T-helper 17 cell (primary cell): ENCODE measurements at places on chromosomes 7 and 10.

DNA sequence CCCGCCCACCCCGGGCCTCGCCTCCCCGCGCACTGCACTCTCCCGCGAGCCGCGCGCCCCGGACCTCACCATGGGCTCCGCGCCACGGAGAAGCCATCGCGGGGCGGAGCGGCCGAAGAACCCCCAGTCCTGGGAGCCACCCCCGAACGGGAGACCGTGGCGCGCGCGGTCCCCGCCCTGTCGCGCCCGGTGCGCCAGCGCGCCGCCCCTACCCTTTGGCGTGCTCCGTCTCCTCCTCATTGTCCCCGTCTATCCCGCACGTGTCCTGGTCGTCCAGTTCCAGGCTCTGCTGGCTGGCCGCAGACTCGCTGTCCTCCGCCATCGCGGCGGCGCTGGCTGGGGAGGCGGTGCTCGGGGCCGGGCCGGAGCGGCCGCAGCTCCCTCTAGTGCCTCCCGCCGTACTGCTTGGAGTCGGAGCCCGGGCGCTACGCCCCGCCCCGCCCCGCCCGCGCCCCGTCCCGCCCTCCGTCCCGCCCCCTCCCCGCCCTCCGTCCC, at the start of gene NMT2:
NMT2 (minus strand) TSS at position 403 of the 495 bp plus-strand sequence; CDS start at position 322, 81 bp downstream.
- no peak for DNase-seq

- no peak for DNase-seq
These were observed 9.3 kb upstream of the IL2RA start for GRCh38 chr10:6071181-6072175.

DNA sequence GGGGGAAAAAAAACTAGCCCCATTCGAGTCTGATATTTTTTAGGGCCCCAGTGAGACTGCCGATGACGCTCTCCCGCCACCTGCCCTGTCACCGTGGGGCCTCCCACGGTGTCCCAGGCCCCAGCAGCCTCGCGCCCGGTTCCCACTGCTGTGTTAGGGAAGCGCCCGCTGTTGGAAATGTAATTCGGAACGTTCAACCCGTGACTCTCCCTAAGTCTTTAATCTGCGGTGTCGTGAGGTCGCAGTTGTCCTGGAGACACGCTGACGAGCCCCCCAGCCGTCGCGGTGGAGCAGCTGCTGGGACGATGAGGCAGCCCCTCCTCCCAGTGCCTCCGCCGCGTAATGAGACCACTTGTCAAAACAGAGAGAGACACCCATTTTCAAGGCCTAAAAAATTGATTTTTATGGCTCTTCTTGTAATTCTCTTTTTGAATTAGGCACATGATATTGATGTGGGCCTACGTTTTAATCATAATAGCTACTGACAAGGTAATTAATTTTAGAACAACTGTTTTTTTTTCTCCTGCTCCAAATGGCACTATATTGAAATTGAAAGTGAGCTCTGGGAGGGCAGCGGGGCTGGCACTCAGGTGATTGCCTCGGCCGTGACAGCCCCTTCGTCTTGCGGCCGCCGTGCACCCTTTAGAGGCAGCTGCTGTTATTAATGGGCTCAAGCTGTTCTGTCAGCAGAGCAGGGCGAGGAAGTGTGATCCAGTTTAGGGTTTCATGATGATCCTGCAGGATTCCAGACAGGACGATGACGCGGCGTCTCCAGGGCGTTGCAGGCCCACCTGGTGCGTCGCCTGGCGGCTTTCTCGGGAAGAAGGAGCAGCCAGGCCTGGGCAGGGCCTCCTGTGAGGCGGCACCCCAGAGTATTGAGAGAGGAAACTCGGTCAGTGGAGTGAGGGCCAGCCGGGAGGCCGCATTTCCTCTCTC, 63.3 kb downstream of the NKX6-2 start:
- no peak for DNase-seq

- DNase-seq, result no peak
These were observed 2.0 kb downstream of the NDUFB2 start for GRCh38 chr7:140698477-140698876.

DNA sequence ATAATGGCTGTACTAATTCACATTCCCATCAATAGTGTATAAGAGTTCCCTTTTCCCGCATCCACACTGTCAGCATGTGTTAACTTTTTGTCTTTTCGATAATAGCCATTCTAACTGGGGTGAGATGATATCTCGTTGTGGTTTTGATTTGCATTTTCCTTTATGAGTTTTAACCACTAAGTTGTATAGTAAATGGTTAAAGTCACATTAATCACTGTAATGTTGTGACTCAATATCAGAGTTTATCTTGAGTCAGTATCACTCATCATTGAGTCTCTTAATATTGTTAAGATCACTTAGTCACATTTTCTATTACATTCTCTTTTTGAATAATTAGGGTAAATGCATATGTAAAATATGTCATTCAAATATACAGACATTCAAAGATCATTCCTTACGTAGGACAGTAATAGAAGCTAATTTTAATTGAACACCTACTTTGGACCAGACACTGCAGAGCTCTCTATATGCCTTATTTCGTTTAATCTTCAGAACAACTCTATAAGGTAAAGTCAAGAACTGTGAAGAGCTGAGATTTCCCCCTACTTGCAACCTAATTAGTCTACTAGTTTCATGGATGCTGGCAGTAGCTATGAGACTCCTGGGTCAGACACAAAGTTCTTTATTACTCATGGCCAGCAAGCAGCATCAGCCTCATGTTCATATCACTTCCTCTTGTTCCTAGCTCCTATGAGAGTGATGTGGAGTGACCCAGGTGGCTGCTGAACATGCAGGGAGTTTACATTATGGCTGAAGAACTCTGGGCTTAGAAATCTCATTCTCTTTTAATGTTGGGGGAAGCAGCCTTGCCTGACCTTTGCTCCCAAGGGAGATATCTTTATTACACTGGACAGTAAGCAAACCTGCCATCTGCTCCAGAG, 30.5 kb downstream of the CREB5 start:
- DNase-seq, result no peak

- DNase-seq, result no peak
These were observed 12.2 kb upstream of the CHST15 start for GRCh38 chr10:124105594-124105993.

DNA sequence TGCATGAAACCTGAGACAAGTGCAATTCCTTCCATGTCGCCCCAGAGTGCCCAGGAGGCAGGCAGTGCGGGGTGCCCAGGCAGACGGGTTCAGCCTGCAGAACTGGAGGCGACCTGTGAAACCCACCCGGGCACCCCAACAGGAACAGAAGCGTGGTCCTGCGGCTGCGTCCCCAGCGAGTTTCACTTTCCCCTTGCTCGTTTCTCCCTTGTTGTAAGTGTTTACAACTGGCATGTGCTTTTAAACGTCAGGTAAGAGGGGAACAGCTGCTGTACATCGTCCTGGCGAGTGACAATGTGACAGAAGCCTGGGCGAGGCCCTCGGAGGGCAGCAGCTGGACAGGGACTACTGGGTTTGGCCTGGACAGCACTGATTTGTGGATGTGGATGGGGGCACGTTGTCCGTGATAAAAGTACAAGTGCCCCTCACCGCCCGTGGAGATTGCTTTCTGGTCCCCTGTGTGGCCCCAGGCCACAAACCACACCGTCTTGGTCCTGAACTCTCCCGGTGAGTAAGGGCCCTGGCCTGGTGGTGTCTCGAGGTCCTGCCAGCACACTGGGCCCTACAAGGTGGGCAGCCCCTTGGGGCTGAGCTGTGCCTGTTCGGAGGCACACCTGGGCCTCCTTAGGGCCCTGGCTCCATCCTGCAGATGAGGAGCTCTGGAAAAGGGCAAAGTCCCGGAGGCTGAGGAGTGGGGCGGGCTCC, 4.0 kb downstream of the VENTX start:
- no peak for DNase-seq

GRCh38 chr7:73888959-73889358, 28.0 kb downstream of the TMEM270 start:
- no peak for DNase-seq

- peak; percentile 38 for DNase-seq
These were observed 25.4 kb upstream of the PRXL2A start for GRCh38 chr10:80382989-80383388.

DNA sequence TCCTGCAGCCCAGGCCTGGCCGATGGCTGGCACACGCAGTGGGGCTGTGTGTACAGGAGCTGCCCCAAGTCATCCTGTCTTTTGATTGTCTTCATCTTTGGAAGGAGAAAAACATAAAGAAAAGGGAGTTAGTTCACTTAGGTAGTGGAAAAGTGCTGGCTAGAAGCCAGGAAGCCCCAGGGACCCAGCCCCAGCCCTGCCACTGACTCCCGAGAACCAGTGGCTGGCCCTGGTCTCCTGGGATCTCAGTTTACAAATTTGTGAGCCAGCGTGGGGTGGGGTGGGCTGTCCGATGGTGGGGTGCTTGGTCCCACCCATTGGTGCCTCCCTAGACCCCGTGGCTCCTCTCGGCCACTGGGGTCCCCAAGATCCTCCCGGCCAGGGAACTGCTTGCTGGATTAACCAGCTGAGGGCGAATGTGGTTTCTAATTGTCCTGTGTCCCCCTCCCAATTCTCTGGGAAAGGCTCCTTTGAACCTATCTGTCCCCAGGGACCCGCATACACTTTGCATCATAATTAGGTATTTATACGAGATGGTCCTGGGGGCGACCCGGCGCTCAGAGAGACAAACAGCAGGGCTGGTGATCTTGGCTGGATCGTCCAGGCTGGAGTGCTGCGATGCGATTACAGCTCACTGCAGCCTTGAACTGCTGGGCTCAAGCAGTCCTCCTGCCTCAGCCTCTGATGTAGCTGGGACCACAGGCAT, 16.3 kb upstream of the CHST12 start:
- DNase-seq, result no peak

- DNase-seq, result no peak
These were observed 142.9 kb upstream of the ZMIZ1 start for GRCh38 chr10:78925800-78926319.

DNA sequence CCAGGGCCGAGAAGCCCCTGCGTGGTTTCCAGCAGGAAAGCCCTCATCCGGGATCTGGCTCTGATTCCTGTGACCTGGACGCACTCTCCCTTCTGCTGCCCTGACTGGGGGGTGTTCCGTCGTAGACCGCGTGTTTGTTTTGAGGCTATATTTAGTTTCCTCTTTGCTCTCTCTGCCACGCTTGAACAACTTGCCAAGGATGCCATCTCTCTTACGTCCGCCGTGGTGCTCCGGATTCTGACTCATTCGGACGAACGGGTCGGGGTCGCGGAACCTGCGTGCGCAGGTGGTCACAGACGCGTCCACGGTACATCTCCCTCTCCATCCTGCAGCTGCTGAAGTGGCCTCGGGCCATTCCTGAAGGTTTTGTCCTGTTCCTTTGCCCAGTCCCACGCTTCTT, 10.4 kb upstream of the SORCS3 start:
- DNase-seq, result no peak

DNA sequence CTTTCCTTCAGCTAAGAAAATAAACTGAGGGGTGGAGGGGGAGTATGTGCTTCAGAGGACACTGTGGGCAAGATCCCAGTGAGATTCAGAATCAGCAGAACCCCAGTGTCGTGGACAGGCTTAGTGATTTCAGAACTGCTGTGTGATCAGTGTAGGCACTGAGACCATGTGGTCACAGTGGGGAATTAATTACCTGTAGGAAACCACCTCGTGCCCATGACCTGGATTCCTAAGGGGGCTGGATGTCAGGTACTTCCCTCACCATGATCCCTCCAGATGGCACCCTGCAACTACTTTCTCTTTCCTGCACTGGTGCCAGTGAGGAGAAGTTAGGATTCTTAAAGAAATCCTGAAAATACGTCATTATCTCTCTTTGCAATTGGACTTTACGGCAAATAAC, 64.4 kb downstream of the HBP1 start:
- no peak for DNase-seq

DNA sequence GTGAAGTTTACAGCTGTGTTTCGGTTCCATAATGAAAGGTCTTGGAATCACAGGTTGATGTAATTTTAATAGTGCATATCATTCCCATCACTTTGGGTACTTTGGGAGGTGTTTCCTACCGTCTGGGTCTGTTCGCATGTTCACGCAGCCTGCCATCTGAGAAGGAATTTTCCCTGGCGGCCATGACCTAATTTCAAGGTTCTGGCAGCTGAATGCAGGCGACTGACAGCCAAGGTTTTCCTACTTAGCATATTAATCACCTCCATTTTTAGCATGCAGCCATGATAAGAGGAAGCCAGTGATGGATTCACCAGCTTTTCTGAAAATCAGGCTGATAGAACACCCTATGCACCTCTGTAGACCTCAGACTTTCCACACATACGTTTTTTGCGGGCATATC, 319.1 kb upstream of the TMEM229A start:
- no peak for DNase-seq

DNA sequence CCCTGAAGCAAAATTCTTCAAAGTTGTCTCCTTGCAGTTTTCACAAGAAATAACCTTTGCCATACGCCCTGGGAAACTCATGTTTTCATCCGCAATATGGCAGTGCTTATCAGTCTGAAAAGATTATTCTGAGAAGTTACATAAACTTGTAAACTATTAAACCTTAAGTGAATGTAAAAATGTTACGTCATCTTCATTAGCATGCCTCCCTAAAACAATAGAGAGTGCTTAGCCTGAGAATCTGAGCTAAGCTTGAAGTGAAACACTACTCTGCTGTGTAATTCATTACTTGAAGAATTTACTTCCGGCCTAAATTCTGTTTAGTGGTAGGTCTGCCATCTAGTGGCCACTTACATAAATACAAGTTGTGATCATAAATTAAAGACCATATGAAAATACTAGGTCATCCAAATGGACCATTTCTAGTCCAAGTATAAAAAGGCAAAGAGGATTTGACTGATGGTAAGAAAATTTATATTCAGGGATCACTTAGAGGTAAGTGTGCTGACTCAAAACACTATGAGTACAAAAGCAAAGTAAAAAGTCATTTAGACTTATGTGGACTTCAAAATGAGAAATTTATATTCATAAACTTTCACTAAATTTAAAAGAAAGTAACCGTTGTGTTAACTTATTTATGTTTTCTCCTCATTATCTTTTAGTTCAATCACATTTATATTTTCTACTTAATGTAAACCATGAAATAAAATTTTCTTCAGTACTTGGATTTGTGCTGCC, 745.1 kb upstream of the LRRTM3 start:
- no peak for DNase-seq

DNA sequence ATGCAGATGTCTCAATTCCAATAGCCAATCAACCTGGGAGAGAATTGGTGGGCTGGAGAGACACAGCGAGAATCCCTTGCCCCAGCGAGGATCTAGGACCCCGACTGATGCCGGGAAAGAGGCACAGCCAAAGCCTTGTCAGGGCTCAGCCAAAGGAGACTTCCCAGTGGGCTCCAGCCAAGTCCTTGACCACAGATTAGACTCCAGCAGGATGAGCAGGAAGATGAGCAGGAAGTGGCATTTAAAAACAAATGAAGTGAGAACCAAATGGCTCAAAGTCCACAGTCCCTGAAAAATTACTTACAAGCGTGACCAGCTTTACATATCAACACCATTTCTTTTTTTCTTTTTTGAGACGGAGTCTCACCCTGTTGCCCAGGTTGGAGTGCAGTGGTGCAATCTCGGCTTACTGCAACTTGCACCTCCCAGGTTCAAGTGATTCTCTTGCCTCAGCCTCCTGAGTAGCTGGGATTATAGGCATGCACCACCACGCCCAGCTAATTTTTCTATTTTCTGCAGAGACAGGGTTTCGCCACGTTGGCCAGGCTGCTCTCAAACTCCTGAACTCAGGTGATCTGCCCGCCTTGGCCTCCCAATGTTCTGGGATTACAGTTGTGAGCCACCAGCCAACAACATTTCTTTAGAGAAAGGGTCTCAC, 40.2 kb downstream of the CTBP2 start:
- no peak for DNase-seq

- no peak for DNase-seq
These were observed 114.0 kb upstream of the RET start for GRCh38 chr10:42962902-42963231.
